ENCODE measurements at places on chromosomes 1 and 21. TPM values are rescaled to one million over a fixed set of nuclear protein-coding genes. Genes with fewer than 3 reads are reported as not detected.

GRCh38 chr1:36494971-36495370, 12.3 kb upstream of the CSF3R start:
- no peak for DNase-seq

GRCh38 chr1:110686188-110686587, 11.4 kb upstream of the KCNA3 start:
- no peak for DNase-seq

- DNase-seq = no peak
These were observed 984.6 kb downstream of the ADGRL2 start for GRCh38 chr1:82785268-82785790.

DNA sequence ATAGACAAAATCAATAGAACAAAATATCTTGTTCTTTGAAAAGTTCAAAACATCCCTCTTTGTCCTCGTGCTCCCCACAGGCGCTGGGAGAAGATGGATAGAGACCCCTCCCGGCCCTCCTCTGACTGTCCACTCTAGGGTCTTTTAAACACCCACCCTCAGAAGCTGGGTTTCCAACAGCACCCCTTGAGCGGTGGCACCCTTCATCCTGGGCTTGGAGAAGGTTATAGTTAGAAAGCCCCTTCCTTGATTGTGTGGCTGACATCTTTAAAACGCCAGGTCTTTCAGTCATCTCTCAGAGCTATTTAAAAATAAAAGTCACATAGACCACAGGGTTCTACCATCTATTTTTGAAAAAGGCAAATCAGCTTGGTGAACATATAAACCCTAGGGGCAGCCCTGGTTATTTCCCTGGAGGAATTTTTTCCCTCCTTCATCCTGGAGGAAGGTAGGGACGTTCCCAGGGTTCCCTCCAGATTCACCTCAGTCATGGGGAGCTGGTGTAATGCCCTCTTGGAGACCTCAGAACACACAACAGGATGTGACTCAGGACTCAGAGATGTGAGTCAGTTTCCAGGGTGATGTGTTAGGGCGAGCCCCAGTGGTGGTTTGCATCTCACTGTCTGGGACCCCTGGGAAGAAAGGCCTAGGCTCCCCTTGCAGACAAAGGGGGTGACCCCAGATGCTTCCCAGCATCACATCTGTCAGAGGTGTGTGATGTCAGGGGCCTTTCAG, 138.5 kb downstream of the CLIC6 start:
- no peak for DNase-seq

DNA sequence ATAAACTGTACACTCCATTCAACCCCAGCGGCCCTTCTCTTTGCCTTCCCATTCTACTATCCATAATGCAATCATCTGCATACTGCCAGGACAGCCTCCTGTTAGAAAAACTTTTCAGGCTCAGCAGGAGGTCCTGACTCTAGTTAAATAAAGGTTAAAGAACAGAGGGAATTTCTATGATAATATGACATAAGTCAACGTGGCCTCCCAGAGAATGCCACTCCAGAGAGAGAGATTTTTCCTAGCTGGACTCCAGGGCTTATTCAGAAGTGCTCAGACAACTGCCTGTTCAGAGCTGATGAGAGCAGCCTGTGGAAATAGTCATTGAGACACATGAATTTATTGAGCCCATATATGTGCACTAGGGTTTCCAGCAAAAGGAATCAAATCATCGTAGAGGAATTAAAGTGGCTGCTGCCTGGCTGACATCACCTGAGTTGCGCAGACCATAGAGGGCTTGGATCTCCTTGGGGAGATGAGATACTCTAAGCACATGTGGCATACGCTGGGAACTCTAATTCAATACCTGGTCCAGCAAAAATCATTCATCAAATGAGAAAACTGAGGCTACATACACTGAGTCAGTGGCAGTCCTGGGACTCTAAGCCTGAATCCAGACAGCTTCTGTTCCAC, 736.2 kb downstream of the PTPRU start:
- DNase-seq = no peak

DNA sequence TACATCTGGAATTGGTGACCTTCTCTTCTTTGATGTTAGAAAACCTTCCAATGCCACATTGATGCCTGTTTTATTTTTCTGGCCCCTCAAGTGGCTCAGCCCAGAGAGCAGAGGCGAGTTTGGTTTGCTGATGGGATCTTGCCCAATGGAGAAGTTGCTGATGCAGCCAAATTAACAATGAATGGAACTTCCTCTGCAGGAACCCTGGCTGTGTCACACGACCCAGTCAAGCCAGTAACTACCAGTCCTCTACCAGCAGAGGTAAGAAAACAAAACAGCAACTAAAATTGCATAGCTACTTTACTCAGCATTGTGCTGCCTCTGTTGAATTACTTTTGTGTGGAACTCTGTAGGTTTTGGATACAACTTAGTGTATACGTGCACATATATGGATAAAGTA, 97.6 kb downstream of the CC2D1B start:
- no peak for DNase-seq

- DNase-seq = no peak
These were observed 18.0 kb downstream of the LTN1 start for GRCh38 chr21:28974531-28975227.

- no peak for DNase-seq
These were observed 105.4 kb downstream of the PSMG1 start for GRCh38 chr21:39077876-39078275.

DNA sequence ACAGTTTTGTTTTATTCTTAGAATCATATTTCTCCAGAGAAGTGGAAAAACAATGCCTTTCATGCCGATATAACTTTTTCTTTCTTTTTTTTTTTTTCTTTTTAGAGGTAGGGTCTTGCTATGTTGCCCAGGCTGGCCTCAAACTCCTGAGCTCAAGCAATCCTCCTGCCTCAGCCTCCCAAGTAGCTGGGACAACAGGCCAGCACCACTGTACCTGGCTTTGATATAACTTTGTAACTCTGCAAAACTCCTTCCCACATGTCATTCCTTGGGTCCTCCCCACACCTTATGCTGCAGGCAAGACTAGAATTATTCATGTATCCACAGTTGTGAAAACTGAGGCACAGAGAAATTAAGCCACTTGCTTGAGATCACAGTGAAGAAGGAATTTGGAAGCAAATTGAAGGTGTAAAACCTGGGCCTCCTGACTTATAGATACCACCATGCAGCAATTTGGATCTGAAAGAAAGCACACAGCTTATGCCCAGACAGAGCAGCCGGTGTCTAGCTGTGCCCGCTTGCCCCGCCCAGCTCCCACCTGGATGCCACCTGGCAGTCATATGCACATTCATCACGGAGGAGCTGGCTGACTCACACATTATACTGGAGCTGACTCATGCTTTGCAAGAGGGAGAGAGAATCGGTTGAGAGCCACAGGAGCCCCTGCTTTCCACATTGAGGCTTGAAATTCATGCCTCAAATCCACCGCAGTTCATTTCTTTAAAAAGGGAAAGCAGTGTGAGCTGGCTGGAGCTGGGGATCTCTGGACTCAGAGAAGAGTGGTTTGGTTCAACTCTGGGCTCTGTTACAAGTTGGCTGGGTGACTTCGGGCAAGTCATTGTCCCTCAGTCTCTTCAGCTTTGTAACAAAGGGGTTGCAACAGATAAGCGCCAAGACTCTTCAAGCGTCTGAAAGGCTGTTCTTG, 8.3 kb upstream of the SLC2A1 start:
- no peak for DNase-seq

DNA sequence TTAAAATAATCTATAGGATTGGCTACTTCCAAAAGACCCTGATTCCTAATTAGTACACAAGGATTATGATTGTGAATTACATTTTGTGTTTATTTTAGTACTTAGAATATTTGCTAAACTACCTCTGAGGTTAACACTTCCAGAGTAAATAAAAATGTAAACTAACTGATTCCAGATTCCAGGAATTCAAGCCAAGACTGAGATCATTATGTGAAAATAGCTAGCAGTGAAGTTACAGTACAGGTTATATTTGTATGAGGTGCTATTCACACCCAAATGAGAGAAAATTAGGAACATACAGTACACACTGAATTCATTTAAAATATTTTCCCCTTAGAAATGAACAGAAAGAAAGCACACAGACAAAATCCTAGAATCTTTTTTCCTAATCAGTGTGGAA, 28.8 kb downstream of the TTLL7 start:
- DNase-seq = no peak

GRCh38 chr1:15101801-15102200, 51.7 kb upstream of the TMEM51 start:
- no peak for DNase-seq

GRCh38 chr1:33221385-33221758, 34.9 kb upstream of the ZNF362 start:
- DNase-seq = no peak

DNA sequence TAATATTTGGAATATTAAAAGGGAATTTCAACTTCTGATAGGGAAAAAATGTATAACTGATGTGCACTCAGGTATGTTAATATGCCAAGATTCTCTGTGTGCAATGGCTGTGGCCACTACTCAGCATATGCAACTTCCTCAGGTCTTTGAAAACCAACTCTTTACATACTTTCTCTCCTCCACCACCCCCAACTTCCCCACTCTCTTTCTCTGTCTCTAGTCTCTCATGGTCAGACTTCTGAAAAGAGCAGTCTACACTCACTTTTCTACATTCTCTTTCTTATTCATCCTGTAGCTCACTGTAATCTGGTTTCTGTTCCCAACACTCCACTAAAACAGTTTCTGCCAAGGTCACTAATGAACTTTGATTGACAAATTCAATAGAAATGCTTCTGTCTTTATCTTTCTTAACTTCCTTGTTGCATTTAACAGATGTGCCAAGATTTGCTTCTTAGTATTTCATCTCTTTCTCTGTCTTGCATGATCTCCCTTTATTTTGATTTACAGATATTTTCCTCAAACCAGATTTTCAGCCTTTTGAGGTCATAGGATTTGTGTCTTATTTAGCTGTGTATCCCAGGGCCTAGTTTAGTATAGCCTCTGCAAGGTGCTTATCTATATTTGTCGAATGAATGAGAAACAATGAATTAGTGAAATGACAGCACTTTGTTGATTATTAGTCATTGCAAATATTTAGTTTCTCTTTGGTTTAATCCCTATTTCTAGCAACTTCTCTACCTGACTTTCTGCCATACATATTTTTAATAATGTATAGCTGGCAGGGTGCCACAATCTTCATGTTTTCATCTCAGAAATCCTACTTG, 168.9 kb downstream of the LMO4 start:
- DNase-seq = no peak

DNA sequence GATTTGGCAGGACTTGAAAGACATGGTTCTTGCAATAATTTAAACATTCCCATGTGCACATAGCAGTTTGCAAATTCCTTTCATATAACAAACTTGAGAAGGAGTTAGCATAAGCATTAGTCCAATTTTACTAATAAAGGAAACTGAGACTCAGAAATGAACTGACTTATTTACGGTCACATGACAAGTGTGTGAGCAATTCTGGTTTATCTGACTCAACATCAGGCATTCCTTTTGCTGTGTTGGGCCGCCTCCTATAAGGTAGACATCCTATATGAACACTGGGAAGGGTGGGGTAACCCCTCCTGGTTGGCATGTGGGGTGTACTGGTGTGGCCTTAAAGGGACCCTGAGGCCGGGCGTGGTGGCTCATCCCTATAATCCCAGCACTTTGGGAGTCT, 8.5 kb upstream of the CPT2 start:
- DNase-seq = no peak

DNA sequence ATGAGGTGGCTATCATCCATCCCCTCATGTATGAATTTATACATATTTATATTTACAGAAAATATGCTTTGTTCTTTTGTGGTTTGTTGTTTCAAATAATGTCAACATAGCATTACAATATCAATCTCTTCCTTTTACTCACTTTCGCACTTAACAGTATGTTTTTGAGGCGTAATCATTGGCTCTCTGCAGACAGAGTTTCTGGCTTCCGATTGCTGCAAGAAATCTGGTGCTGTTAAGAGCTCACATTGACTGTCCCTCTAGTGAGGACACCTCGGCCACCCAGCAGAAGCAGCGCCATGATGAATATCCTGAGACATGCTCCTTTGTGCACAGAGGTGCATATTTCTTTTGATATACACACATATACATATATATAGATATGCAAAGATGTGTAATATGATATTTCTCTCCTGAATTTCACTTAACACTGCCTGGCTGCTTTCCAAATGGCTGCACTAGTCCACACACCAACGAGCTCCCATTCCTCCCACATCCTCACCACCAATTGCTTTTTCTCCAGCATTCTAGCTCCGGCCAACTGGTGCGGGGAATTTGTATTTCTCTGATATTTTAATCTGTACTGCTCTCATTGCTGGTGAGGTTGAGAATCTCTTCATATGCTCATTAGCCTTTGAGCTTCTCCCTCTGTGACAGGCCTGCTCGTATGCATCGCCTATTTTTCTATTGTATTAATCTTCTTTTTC, 248.4 kb downstream of the SIPA1L2 start:
- no peak for DNase-seq

DNA sequence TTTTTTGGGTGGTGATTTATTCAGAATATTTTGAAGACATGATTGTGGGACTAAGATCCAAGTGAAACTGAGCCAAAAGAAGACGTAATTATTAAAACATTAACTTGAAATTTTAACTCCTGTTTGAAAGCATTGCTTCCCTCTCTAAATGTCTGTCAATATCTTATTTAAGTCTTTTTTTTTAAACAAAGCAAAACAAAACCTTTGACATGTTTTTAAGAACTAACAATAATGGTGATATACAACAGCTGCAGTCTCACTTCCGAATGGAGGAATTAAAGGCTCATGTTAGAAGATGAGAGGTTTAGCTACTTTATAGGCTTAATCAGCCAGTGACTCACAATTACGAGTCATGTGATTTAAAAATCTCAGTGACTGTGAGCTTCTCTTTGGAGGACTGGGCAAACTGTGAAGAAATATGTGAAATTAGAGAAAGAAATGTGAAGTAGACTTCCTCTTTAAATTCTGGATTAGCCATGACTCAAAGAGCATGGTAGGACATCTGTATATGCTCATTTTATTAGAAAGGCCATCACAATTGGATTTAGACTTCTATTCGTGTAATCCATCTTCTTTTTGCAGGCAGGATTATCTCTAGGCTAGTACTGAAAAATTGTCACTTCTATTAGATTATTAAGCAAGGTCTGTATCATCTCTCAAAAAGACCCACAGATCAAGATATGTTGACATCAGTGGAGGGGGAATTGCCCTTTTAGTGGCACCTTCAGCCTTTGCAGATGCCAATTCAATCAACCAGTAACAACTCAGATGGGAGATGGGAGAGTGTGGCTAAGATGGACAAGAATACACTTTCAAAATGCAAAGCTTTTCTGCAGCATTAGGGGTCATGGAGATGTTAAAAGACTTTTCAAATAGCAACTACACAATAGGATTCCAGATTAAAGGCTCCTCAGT, 28.7 kb downstream of the KCNA3 start:
- DNase-seq = no peak

DNA sequence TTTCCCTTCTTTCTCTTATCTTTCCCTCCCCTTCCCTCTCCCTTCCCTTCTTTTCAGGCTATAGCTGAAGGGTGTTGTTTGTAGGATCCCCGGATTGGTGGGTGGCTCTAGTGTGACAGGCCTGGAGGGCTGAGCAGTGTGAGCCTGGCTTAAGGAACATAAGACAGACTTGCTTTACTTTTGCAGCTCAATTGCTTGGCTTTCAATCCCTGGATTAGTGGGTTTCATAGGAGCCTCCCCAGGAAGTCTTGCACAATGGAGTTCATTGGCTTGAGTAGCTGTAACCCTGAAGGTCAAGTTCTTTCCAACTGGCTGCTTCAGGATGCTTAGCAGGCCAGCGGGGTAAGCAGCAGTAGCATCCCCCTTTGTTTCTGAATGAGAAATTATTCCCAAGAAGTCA, 126.7 kb downstream of the CAMTA1 start:
- no peak for DNase-seq

The PRDM16 gene
- total RNA-seq = 1.7 TPM

The DMBX1 gene
- not detected for total RNA-seq

The RTCA gene
- 21.5 TPM for total RNA-seq

The OR10Z1 gene
- not detected for total RNA-seq

The UBASH3A gene
- 0.17 TPM for total RNA-seq

The FCRLB gene
- total RNA-seq = 0.65 TPM

The CD2 gene
- total RNA-seq = 4.3 TPM

Data from esophagus muscularis mucosa (tissue), 4 donors.